Dermis blood vessel endothelial cell (primary cell): ENCODE measurements at places on chromosomes 2 and 18. TPM values are rescaled to one million over a fixed set of nuclear protein-coding genes. Genes with fewer than 3 reads are reported as not detected.

- peak; percentile 94 for DNase-seq
Observed at GRCh38 chr18:13797157-13797611, 26.8 kb upstream of the MC5R start.

Gene CHST10
- total RNA-seq: 12.2 and 12.6 TPM in 2 replicates

Gene ZSWIM2
- not detected in 2 replicates for total RNA-seq

Gene ZNF396
- 0.51 and 0.79 TPM in 2 replicates for total RNA-seq

GRCh38 chr18:22439447-22439846, 21.7 kb upstream of the CTAGE1 start:
- DNase-seq: no peak

Gene UGT1A4
- 0.09 TPM in 1 of 2 replicates, not detected in the other for total RNA-seq

DNA sequence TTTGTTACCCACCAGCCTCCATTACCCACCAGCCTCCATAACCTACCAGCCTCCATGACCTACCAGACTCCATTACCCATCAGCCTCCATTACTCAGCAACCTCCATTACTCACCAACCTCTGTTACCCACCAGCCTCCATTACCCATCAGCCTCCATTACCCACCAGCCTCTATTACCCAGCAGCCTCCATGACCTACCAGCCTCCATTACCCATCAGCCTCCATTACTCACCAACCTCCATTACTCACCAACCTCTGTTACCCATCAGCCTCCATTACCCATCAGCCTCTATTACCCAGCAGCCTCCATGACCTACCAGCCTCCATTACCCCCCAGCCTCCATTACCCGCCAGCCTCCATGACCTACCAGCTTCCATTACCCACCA, 133.3 kb upstream of the HS6ST1 start:
- DNase-seq: no peak

- no peak for DNase-seq
Observed at GRCh38 chr2:69634196-69634821, 9.2 kb downstream of the AAK1 start.

DNA sequence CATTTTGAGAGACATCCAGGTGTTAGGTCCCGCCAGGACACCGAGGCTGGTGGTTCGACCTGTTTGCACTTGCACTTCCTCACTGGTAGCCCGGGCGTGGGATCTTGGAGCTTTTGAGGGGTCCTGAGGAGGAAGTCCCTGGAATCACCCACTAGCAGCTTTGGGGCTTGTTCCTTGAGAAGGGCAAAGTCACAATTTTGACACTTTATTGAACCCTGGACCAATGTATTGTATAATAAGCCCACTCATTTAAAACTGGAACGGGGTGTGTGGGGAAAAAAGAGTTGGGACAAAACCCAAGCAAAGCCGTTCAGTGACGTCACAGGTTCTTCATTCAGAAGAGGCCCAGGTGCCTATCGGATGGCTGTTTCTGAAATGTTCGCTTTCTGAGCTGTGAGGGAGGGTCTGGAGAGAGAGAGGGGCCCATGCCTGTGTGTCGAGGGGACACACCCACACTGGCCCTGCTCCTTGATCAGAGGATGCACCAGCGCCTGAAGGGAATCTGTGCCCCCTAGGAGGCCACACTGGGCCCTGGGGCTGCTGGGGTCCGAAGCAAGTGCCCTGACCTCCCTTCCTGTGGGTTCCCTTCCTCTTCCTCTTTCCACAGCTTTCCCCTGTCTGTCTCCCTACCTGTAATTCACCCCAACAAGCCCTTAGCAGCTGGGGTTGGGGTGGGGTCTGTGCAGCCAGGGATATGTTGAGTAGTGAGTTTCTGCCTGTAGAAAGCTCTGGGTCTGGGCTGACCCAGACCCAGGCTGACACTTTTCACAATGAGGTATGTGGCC, 2.6 kb downstream of the LPIN1 start:
- DNase-seq: no peak

Gene ASXL3
- 0.05 TPM in 1 of 2 replicates, not detected in the other for total RNA-seq

- DNase-seq: no peak
Observed at GRCh38 chr18:75130591-75131328, 78.2 kb downstream of the PTGR3 start.

Gene SLC4A5
- 0.33 TPM in 1 of 2 replicates, not detected in the other for total RNA-seq

DNA sequence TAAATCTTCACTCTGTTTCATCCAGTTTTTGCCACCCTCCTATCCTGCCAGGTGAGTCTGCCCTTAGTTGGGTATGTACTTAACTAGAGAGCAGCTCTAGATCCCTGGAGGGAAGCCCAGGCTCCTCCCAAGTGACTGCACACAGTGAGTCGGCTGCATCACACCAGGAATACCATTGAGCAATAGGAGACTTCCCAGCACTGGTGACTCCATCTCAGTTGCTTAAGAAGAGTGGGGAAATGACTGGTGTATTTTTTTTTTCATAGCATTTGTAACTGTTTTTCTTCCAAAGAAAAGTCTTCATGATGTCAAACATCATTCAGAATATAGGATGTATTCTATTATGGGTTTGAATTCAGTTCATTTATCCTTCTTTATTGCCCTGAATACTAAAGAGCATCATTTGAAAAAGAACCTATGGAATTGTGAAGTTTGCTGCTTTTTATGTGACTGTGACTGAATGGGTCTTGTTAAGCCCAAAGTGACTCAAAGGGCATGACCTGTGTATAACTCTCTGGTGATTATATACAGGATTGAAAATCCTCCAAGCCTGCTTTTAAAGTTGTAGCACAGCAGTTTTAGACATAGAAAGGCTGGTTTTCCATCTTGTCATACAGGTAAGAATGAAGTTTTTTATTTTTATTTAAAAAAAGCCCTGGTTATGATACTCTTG, 84.3 kb downstream of the MAP3K20 start:
- peak; percentile 44 for DNase-seq

Gene CD302
- 13.4 and 19.2 TPM in 2 replicates for total RNA-seq

GRCh38 chr2:147013696-147014392, 831.0 kb upstream of the ACVR2A start:
- DNase-seq: no peak

DNA sequence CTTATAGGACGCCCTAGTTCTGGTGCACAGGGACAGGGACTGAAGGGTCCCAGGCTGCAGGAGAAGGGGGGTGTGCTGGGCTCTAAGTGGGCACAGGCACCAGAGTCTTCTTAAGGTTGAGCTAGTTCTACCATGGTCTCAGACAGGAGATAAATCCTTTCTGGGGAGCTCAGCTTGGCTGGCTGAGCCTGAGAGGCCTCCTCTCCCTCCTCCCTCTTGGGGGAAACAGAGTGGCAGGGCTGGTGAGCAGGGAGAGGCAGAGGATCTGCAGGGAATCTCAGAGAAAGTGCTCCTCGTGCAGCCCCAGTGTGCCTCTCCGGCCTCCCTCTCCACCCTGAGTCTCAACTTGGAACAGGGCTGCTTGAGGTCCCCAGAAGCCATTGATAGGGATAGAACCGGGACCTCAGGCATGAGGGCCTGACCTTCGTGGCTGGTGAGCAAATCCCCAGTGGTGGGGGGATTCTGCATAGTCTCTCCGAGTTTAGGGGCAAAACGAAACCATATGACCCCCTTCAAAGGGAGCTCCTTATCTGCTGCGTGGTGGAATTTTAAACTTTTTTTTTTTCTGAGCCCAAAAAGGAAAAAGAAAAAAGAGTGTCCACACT, 2.0 kb downstream of the GDF7 start:
- no peak for DNase-seq

DNA sequence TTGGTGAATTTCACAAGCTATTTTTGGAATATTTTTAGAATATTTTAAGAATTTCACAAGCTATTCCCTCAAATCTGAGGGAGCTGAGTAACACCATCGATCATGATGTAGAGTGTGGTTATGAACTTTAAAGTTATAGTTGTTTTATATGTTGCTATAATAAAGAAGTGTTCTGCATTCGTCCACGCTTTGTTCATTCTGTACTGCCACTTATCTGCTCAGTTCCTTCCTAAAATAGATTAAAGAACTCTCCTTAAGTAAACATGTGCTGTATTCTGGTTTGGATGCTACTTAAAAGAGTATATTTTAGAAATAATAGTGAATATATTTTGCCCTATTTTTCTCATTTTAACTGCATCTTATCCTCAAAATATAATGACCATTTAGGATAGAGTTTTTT, 15.9 kb downstream of the TYMS start:
- no peak for DNase-seq

DNA sequence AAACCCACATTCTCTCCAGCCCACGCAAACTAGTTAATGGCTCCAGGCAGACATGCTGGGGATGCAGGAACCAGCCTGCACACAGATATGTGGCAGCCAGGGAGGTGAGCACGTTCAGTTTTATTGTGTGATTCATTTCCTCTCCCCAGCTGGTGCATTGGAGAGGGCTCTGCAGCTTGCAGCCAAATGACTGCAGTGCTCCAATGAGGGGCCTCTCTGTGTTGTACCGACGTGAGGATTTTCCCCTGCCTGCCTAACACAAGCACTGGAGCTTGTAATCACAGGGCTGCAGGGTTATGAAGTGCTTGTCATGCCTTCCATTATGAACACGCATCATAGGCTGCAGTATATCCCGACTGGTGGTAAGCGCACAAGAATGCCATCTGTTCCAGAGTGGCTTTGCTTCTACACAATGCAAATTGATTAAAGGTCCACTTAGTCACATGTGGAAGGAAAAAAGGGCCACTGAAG, 92.3 kb upstream of the THUMPD2 start:
- DNase-seq: peak; percentile 53

Gene HOXD8
- 30.3 and 33.0 TPM in 2 replicates for total RNA-seq

DNA sequence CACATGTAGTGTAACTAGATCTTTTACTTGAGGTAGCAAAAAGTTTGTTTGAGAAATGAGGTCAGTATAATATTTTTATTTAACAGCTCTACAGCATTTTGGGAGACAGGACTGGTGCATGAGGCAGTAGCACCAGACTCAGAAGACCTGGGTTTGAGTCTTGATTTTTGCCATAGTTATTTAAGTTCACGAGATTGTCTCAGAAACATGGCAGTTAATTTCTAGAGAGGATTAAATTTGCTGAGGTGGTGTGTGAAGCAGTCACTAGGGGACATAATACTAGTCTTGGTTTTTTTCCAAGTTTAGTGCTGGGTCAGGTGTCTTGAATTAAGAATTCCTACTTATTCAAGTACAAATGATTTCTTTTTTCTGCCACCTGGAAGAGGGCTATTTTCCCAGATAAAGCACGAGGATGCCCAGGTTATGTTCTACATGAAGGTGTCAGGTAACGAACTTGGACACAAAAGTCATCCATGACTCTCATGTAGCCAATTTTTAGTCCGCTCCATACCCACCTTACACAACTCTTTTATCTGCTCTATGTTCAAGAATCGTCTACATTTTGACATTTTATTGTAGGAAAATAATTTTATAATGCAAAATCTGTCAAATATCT, 1.4 kb downstream of the MARCHF7 start:
- DNase-seq: peak; percentile 55

DNA sequence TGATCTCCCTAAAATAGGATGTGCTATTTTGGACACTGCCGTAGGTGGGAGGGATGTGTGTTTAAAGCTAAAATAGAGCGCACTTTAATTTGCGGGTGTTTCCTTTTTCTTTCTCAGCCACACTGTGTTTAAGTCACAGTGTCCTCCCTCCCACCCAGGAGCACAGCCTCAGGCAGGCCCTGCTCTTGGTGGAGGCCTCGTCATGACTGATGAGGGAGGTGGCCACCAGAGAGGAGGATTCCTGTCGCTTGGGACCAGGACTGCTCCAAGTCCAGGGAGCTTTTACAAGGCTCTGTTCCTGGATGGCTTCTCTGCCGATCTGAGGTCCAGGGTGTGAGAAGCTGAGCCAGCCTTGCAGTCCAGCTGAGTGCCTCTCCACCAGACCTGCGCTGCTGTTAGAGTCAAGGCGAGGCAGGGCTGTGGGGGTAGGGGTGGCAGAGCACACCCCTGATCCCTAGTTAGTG, 33.5 kb downstream of the INPP4A start:
- no peak for DNase-seq

DNA sequence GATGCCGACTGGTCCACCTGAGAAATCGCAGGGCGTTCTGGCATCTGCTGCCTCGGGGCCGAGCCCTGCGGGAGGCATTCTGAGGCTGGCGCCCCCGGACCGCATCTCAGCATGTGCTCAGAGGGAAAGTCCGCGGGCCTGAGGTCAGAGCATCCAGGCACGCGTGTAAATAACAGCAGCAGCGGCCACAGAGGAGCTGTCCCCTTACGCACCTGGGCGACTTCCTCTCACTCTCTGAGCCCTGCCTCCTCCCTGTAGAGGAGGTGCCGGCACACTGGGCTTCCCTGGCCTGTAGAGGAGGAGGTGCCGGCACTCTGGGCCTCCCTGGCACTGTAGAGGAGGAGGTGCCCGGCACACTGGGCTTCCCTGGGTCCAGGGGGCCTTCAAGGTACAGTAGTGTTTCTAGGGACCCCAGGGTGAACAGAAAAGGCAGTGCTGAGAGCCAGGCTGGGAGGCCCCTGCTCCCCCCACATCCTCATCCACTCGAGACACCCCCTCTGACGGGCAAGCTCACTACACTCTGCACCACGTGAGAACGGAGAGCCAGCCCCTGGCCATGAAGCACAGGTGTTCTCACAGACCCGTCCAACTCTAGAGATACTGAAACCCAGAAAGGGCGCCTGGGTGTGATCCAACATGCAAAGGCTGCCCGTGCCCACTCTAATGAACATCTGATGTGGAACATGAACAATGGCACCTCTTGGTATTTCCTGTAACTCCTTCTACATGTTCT, 263.5 kb downstream of the HDAC4 start:
- DNase-seq: no peak

- DNase-seq: no peak
Observed at GRCh38 chr2:238087211-238087610, 12.9 kb upstream of the ESPNL start.

DNA sequence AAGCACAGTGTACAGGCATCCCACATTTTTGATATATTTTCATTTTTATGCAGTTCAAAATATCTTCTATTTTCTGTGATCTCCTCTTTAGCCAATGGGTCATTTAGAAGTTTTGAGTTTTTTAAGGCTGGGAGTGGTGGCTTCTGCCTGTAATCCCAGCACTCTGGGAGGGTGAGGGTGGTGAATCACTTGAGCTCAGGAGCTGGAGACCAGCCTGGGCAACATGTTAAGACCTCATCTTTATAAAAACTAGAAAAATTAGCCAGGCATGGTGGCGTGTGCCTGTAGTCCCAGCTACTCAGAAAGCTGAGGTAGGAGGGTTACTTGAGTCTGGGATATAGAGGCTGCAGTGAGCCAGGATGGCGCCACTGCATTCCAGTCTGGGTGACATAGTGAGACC, 17.8 kb downstream of the UBR3 start:
- DNase-seq: no peak

- DNase-seq: no peak
Observed at GRCh38 chr2:99278793-99279291, 22.2 kb downstream of the LYG1 start.

DNA sequence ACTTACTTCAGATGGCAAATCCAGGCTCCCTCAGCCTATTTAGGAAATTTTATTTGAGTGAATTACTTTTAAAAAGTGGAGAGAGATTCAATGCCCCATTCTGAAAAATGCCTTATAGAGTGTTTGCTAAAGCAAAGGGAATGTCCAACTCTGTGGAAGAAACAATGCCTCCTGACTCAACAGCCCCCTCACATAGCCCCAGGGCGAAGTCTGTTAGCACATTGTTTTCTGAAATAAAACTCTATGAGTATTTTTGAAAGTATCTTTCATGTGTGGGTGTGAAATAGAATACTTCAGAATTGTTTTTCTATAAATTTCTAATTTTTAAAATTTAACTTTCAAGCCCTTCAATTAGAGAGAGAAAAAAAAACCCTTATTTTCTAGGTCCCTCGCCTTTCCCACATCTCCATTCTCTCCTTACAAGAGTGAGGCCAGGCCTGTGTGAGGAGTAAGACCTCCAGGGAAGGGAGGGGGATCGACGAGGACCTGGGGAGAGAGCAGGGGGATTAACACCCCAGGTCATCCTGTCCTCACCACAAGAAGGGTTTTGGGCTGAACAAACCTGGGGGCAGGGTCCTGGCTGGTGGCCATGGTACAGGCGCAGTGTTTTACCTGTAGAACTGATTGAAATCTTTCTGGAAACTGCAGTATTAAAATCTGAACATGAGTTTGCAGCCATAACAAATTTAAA, 141.4 kb downstream of the SNTG2 start:
- no peak for DNase-seq
